ENCODE measurements at places on chromosomes 7 and 10. TPM values are rescaled to one million over a fixed set of nuclear protein-coding genes. Genes with fewer than 3 reads are reported as not detected.

The CACNA2D1 gene
- 1.7 TPM for total RNA-seq

The GPR85 gene
- total RNA-seq, result 0.34 TPM

The INSYN2A gene
- total RNA-seq, result 0.23 TPM

The LRMDA gene
- total RNA-seq, result 0.39 TPM

The GCK gene
- total RNA-seq, result 0.34 TPM

The TMEM178B gene
- total RNA-seq, result under 0.01 TPM

The IL15RA gene
- total RNA-seq, result 7.6 TPM

The PTPRN2 gene
- total RNA-seq, result 0.04 TPM

The CYP2C18 gene
- total RNA-seq, result not detected

The SPDYE5 gene
- total RNA-seq, result not detected

The LGI1 gene
- not detected for total RNA-seq

The MDFIC gene
- total RNA-seq, result 9.7 TPM

The MMP21 gene
- not detected for total RNA-seq

The WNT8B gene
- not detected for total RNA-seq

The GLI3 gene
- 4.2 TPM for total RNA-seq

The MTG1 gene
- total RNA-seq, result 14.3 TPM

The XPNPEP1 gene
- 76.1 TPM for total RNA-seq

The ACHE gene
- total RNA-seq, result 0.31 TPM

The ZNF503 gene
- total RNA-seq, result 17.6 TPM

The GHRHR gene
- not detected for total RNA-seq

The SLC18A3 gene
- not detected for total RNA-seq

The AKR1B1 gene
- 47.8 TPM for total RNA-seq

The FAM24B gene
- 4.1 TPM for total RNA-seq

The ATG9B gene
- 0.08 TPM for total RNA-seq

The PTPN20 gene
- total RNA-seq, result 6.2 TPM

All from hair follicular keratinocyte (primary cell).